ENCODE measurements at places on chromosomes 4 and X. TPM values are rescaled to one million over a fixed set of nuclear protein-coding genes. Genes with fewer than 3 reads are reported as not detected.

- no peak for DNase-seq
These were observed 6.9 kb downstream of the ATP7A start for GRCh38 chrX:77917294-77917933.

DNA sequence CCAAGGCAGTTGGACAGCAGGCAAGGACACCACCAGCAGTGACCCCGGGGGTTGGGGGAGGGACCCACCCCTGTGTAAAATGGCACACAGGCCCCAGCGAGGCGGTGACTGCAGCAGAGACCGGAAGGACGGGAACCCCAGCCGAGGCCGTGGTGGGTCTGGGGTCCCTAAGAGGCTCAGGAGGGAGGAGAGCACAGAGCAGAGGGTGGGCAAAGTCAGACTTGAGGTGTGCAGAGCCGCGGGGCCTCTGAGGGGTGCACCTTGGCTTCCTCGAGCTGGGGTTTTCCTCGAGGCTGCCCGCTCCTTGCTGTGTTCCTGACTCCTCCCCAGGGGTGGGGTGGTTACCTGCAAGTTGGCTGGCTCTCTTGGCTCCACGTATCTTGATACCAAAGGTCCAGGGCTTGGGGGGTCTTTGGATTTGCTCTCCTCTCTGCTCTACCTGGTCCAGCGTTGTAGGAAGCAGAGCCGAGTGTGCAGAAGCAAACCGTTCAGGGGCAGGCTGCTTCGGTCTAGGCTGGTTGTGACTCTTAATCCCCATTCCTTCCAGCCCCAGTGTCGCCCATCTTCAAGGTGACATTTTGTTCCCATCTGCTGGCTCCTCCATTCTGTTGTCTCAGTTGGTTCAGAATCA lies 37.9 kb upstream of the SORCS2 start:
- no peak for DNase-seq

GRCh38 chr4:140094438-140095420 lies 59.3 kb downstream of the MAML3 start:
- peak; percentile 13 for DNase-seq

- peak; percentile 37 for DNase-seq
These were observed 70.9 kb upstream of the ARHGEF9 start for GRCh38 chrX:63855896-63856295.

DNA sequence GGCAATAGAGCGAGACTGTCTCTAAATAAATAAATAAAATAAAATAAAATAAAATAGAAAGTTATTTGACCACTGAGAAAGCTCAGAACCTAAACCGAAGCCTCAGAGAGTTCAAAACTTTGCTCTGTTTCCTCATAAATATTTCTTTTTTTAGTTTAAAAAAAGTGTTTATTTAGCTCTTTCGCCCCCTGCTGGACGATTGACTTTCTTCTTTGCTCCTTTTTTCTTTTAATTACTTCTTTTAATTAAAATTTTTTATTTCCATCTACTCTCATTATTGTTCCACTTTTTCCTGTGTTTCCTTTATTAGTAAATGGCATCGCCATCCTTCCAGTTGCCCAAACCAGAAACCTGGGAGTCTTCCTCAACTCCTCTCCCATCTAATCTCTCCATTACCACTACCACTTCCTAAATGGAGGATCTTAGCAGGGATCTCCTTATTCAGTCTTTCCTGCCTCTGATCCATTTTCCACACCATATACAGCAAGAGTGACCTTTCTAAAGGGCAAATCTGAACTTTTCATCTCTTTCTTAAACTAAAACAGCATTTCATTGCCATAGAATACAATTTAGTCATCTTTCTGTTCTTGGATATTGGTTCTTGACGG lies 728 bp upstream of the IL13RA2 start:
- DNase-seq = no peak

DNA sequence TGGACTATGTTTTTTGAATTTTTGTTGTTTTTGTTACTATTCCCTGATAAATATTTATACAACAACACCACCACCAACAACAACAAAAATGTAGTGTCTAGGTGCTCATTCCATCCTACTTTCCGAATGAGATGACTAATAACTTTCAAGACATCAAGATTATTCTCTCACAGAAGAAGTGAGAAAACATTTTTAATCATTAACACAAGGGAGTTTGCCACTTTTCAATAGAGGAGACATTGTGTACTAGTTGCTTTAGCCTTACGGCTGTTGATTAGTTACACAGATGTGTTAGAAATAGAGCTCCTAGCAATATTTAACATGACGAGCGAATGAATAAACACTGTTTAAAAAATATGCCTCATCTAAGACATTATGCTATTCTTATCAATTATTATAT lies 898.8 kb downstream of the C4orf33 start:
- DNase-seq = no peak

Gene KLF3
- 54.5 TPM for total RNA-seq

- no peak for DNase-seq
These were observed 181.0 kb upstream of the MAMLD1 start for GRCh38 chrX:150182161-150182560.

Gene CSTF2
- total RNA-seq = 27.4 TPM
